Stimulated activated CD8-positive, alpha-beta memory T cell treated with anti-CD3 and anti-CD28 coated beads, Interleukin-2, amount 100 ng/mL, for 48 hours (primary cell): ENCODE measurements at places on chromosomes 3 and 15.

GRCh38 chr3:113557374-113557773 lies 25.0 kb downstream of the SIDT1 start:
- no peak for DNase-seq

DNA sequence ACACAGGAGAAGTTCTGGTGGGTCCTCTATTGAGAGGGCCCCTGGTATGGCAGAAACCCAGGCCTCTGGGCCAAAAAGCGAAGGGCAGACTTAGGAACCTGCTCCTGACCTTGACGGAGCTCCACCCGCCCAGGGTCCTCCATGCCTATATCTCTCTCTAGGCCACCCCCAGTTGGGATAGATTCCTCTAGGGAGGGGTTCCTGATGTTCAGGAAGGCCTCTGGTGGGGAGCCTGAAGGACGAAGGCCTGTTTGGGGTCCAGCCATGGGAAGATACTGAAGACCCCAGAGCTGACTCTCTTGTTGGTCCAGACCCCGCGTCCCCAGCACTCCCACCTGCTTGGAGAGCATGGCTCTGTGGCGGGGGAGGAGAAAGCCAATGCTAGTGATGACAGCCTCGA lies 104.2 kb downstream of the CORO2B start:
- DNase-seq, result no peak

DNA sequence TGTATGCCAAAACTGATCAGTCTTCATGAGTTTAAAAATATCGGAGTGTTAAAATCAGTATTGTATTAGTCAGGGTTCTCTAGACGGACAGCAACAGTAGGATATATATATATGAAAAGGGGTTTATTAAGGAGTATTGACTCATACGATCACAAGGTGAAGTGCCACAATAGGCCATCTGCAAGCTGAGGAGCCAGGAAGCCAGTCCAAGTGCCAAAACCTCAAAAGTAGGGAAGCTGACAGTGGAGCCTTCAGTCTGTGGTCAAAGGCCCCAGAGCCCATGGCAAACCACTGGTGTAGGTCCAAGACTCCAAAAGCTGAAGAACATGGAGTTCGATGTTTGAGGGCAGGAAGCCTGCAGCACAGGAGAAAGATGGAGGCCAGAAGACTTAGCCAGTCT lies 391.0 kb upstream of the CADM2 start:
- no peak for DNase-seq

DNA sequence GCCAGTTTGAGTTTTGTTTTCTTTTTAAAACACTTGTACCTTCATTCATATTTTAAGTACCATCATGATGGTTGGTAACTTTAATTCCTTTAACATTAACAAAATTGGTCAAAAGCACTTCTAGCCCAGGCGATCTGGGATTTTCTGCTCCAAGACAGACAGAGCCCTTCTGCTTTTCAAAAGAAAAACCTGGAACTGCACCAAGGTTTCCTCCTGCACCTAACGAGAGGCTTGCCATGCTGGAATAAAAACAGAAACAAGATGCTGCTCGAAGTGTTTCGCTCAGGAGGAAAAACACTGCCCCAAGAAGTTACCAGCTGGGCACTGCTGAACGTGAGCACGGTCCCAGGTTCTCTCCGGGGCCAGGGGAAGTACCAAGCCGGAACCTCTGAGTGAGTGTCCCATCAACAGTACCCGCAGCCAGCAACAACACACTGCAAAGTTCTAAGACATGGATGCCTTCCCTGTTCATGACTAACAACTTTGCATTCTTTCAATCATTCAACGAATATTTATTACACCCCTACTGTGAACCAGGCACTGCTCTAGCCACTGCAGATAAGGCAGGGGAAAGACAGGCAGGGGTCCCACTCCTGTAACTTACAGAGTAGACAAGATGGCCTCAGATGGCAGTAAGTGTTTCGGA lies 98.8 kb downstream of the XXYLT1 start:
- no peak for DNase-seq

- no peak for DNase-seq
Observed at GRCh38 chr3:150449169-150449721, 41.1 kb downstream of the TSC22D2 start.

DNA sequence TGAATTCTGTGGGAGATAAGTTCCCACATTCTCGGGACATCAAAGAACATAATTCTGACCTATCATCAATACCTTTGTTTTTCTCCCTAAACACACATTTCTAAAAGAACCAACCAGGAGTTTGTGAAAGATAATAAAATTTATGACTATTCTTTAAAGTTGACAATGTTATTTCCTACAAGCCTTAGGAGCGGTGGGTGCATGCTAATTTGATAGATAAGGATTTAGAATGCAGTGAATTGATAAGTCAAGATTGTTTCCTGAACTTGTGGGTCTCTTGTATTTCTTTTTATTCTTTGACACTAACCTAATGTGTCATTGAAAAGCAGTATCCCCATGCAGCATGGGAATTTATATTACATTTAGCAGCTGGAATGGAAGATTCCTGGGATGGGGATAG lies 10.3 kb upstream of the UBE2E2 start:
- DNase-seq, result no peak

DNA sequence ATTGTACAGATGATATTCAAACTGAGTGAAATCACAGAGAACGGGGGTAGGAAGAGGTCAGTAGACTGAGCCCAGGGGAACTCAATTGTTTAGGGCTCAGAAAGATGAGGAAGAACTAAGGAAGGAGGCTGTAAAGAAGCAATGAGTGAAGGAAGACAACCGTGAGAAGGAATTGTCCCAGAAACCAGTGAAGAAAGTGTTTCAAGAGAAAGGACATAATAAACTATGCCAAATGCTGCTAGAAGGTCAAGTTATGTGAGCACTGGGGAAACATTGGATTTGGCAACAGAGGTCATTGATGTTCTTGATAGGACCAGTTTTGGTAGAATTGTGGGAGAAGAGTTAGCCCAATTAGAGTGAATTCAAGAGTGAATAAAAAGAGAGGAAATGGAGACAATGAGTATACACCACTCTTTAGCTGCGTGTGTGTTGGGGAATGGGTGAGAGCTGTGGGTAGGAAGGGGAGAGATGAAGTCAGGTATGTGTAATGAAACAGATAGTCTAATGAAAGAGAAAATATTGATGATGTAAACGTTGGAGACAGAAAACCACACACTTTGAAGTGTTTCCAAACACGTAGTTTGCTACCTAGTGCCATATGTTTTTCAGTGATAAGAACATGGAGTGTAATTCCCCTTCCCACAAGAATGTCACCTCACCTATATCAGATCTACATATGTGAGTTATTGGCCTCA lies 42.5 kb upstream of the MME start:
- no peak for DNase-seq

DNA sequence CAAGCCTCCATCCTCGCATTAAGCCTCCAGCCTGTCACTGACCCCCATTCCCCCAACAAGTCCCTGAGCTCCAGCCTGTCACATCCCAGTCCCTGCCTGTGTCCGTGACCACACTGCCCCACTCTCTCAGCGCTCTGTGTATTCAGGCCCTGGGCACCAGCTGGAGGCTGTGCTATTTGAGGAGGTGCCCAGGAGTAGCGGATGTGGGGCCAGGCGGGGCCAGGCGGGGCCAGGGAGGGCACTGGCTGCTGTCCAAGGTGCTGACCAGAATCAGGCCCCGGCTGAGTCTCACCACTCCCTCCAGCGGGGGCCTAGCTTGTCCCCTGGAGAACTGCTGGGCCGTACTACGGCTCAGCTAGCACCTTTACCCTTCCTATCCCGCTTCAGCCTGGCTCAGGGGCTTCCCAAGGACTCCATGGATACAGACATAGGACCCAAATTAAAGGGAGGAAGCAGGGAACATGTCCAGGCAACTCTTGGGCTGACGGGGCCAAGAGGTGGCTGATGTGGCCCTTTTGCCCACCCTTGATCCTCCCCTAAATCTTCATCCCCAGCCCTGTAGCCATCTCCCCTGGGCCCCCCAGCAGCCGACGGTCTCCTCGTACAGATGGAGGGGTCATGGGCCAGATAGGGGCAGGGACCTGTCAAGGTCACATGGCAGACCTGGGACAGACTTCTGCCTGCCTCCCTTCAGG lies 1.1 kb downstream of the HHATL start:
- DNase-seq, result peak; percentile 37

- DNase-seq, result no peak
Observed at GRCh38 chr3:37170060-37170459, 4.3 kb downstream of the LRRFIP2 start.

GRCh38 chr3:14810070-14810791 lies 8.5 kb upstream of the FGD5 start:
- DNase-seq, result no peak

- DNase-seq, result peak; percentile 52
Observed at GRCh38 chr3:136818191-136818768, 646 bp upstream of the SLC35G2 start.

GRCh38 chr3:154135511-154136173 lies 14.5 kb downstream of the ARHGEF26 start:
- DNase-seq, result no peak

GRCh38 chr3:46303240-46303639 lies 50.7 kb upstream of the CCR2 start:
- DNase-seq, result no peak
